ENCODE measurements at places on chromosomes 3 and 15.

DNA sequence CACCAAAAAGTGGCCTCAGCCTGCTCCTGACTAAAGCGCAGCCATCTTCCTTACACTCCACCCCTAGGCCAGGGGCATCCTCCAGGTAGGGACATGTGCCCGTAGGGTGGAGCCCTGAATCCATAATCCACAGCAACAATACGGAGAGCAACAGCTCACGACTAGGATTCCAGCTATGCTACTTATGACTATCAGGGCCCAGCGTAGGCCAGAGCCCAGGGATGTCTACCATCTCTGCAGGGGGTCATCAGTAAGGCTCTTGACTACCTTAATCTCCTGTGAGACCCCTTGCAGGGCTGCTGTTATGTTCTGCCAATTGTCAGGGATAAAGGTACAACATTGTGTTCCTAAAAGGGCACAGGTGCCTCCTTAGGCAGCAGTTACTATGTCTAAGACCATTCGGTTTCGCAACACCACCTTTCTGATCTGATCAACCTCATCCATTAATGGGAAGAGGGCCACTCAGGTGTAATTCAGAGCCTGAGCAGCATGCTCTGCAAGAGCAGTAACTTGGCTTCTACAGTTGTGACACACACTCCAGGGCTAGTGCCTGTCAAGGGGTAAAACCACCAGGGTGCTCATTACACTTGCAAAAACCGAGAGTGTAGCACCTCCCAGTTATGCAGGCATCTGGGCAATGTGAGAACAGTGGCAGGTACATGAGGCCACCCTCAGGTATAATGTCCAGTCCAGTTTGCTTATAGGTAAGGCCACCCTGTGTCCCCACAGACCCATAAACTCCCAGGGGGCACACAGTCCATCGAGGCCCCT, 11.0 kb downstream of the CCRL2 start:
- no peak for DNase-seq

- no peak for DNase-seq
These were observed 16.5 kb downstream of the THSD4 start for GRCh38 chr15:71131601-71132362.

- DNase-seq, result no peak
These were observed 19.8 kb upstream of the GYG1 start for GRCh38 chr3:148971401-148972163.

DNA sequence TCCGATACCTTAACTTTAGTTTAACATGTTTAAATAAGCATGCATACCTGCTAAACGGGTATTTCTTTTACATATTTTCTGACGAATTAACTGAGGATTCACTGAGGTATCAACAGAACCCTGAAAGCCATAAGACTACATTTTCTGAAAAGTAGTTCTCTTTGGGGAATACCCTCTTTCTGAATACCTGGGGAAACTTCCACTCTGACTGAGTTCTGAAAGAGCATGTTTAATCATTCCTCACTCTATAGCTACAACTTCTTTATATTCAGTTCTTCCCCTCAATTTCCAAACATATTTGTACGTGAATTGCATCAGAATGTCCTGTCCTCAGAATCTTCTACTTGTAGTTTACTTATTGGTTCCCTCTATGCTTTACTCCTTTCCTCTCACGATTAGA, 403.0 kb downstream of the ROBO1 start:
- DNase-seq, result no peak

DNA sequence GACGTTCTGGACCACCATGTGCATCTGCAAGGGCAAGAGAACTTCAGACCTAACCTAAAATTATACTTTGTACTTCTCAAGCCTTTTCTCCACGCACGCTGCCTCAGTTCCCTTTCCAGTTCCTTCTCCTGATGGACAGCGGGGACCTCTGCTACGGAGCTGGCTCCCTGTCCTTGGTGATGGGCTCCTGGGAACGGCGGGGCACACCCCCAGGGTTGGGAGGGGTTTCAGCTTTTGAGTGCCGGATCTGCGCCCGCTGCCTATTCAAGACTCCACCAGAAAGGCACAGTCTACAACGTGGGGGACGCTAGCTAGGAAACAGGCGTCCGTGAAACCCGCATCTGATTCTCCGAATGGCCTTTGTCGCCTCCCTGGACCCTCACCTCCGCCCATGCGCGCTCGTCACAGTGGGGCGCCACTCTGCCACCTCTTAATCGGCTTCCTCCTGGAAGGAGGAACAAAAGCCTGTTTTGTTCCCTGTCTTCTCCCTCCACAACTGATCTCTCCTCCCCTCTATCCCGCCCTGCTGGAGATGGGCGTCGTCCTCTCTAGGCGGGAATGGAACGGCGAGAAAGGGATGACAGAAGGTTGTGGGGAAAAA, 2.2 kb downstream of the GPR149 start:
- no peak for DNase-seq

DNA sequence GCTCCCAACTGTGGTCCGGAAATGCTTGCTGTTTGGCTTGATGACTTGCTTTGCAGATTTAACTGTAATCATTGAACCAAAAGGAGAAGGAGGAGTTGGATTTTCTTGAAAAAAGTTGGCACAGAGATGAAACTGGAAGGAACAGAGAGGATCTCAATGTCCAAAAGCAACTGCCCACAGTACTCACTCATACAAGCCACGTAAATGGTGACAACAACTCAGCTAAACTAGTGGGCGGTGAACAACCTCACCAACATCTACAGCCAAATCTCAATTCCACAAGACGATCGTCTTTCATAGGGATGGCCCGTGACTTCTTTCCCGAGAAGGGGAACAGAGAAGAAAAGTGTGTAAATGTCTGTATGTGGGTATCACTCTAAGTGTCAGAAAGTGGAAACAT, 48.1 kb downstream of the MYO5C start:
- no peak for DNase-seq

DNA sequence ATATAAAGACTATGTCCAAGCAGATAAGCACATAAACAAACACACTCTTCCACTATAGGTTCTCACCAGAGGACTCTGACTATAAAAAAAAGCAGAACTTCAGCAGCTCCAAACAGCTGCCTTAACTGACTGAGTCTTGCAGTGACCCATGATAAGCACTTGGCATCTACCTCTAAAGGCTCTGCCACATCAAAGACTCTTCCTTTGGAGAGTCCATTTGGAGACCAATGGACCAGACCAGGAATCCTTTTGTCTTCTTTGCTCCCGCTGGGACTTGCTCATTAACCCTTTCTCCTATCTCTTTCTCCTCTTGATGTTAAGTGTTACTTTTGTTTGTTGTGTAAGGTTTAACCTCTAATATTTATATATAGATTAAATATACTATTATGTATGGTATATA, 424.1 kb downstream of the RSL24D1 start:
- no peak for DNase-seq

- no peak for DNase-seq
These were observed 155.3 kb upstream of the MBNL1 start for GRCh38 chr3:152113413-152113812.

DNA sequence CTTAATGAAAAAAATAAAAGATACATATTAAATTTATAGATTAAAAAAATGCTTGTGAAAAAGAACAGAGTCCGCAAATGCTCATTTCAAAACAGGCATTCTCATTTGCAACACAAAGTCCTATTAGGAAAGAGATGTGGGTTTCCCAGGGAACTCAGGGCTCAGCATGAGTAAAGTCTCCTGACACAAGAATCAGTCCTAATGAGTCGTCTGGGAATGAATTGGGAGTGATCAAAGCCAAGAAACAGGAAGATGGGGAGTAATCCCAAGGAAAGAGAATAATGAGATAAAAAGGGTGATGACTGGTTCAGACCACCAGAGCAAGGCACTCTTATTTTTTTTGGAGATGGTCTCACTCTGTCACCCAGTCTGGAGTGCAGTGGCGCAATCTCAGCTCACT, 443.7 kb downstream of the NR2F2 start:
- no peak for DNase-seq

DNA sequence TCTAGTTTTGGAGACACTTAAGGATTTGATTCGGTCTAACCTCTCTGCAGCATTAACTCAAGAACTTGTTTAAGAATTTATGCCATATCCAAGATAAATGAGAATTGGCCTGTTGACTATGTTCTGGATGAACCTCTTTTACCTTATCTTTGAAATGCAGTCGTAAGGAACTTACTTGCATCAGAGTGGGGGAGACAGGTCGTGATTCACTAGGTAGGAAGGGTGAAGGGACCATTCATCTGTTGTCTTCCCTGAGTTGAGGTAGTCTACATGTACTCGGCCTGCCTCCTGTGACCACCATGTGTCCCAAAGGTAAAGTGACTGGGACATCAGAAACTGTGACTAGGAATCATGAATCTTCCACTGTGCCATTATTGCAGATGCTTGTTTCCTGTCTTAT, 248.0 kb upstream of the P2RY1 start:
- no peak for DNase-seq

- DNase-seq, result no peak
These were observed 1301.6 kb downstream of the SI start for GRCh38 chr3:163776743-163777142.

DNA sequence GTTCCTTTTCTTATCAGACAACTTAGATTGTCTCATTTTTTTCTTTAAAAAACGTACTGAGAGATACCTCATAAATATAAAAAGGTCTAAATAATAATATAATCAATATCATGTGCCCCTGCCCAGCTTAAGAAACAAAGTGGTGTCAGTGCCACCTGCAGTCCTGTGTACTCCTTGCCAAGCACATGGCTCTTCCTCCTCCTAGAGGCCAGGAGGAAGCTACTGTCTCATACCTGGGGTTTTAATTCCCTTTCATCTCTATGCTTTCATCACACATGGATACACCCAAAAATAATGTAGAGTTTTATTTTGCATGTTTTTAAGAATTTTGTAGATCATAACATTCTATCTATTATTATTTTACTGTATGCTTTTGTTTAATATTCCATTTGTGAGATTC, 98.6 kb upstream of the C15orf61 start:
- DNase-seq, result no peak

DNA sequence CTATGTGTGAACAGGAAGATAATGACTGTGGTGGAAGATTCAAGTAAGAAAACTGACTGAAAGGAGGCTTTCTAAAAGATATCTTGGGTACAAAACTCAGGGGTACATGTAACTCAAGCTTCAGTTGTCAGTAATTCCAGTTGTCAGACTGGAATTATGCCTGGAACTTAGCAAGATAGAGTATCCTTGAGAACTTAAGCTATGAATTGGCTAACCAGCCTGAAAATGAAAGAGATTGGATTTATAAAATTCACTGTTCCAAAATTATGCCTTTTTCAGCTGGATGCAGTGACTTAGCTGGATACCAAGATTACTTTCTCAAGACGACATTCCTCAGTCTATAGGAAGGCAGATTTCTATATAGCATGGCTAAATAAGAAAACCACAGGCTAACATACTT, 221.9 kb upstream of the ZBTB20 start:
- no peak for DNase-seq

GRCh38 chr3:105401691-105402149, 35.0 kb downstream of the ALCAM start:
- DNase-seq, result no peak

DNA sequence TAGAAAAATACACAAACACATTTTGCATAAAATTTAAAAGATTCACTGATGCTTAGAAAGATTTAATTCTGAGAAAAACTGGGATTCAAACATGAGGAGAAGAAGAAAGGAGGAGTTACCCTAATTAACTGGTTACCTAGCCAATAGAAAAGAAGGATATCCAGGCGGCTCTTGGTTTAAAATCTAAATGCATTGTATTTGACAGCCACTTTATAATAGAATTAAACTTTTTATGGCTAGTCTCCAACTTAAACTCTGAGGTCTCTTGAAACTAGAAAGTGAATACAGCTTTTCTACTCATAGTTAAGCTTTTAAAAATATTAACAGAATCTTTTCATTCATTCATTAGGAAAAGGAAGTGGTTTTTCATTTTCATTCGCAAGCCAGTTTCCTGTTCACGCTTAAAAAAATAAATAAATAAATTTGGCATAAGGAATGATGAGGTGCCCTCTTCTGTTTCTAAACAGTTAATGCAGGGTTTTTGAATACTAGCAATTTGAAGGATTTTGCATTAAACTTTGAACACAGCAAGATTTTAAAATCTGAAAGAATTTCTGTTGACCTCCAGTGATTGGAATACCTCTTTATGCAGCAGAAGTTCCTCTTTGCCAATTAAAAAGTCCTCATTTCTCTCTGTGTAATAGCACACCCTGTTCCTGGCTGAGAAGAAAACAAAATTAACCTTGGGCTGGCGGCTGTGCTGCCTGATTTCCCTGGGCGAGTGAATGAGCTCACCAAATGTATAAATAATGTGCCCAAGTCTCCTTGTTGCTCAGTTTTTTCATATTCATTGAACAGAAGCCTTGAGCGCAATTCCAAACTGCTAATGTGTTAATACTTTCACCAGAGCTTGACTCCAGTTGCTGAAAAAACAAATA, 105.1 kb downstream of the ZMAT3 start:
- DNase-seq, result no peak

- DNase-seq, result no peak
These were observed 28.0 kb upstream of the VGLL4 start for GRCh38 chr3:11671648-11672100.

DNA sequence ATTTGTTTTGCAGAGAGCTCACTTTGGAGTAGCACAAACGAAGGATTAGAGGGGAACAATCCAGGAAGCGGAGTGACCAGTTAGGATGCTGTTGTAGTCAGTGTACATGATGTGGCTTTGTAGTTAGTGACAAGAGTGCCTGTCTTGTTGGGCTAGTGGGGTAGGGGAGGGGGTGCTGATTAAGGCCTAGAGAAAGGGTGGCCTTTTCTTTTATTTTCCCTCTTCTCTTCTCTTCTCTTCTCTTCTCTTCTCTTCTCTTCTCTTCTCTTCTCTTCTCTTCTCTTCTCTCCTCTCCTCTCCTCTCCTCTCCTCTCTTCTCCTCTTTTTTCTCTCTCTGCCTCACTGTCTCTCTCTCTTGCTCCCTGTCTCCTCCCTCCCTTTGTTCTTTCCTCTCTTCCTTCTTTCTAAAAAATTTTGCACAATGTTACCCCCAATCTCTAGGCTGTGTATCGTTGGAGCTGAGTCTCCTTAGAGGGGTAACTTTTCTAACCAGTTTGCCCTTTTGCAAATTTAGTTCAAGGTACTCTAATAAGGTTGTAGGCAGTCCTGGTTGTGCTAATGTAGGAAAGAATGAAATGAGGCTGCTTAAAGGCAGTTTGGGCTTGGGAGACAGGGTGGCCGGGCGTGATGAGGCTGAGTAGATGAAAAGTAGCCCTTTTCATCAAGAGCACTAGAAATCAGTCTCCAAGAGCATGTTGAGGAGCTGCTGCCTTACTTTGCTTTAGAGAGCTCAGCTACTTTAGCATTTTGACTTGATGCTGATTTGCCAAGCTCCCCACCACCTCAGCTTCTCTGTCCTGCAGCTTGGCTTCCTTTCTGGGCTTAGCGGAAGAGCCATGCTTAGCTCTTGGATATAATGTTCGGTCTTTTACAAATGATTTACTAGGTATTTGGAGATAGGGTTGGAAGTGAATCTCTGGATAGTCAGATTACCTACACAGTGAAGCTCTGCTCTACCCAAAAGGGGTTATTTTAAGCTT, 58.6 kb downstream of the SV2B start:
- no peak for DNase-seq

All from activated CD8-positive, alpha-beta memory T cell treated with anti-CD3 and anti-CD28 coated beads for 48 hours (primary cell).